Glutamatergic neuron (in vitro differentiated cells): ENCODE measurements at places on chromosomes 12 and 14. TPM values are rescaled to one million over a fixed set of nuclear protein-coding genes. Genes with fewer than 3 reads are reported as not detected.

The TAS2R46 gene
- total RNA-seq: 3.3 TPM

DNA sequence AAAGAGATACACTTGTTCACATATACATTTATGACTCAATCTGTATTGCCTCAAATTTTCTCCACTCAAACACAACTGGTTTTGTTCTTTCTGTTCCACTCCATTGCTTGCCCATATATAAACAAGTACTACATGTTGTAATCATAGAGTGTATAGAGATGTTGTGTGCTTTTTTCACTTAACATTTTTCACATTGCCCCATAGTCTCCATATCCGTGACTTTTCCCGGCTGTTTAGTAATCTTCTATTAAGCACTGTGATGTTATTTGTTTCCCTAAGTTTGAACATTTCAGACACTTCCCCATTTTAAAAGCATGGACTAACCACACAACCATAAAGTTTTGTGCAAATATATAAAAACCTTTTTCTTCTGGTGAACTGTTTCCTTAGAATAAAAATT lies 45.5 kb upstream of the PTPRR start:
- peaks cover 1% of the 10 kb centered on the region for H3K4me1 ChIP-seq
- H3K27ac ChIP-seq: no peak overlapping the region
- no peaks in the 10 kb centered on the region for H3K36me3 ChIP-seq
- no peak for DNase-seq

The NELL2 gene
- total RNA-seq: 140 TPM

GRCh38 chr12:78183824-78184223 lies 353.1 kb downstream of the NAV3 start:
- H3K36me3 ChIP-seq: no peaks in the 10 kb centered on the region
- no peak overlapping the region for H3K27ac ChIP-seq
- no peaks in the 10 kb centered on the region for H3K27me3 ChIP-seq
- H3K4me3 ChIP-seq: no peak overlapping the region

DNA sequence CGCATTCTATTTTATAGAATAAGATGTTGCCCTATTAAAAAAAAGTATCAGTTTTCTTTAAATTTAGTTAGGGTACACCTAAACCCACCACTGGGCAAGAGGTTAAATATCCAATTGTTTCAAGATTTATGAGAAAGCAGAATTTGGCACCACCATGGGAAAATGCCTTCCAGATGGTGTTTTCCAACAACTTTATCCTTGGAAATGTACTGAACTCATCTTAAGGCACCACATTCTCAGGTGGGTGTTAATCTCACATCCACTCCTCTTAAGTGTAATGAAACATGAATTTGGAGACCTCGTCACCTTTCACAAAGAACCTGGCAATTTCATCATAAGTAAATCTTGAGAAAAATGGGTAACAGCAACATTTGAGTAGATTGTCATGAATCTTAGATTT lies 13.1 kb downstream of the CBX5 start:
- H3K4me3 ChIP-seq: no peak overlapping the region
- no peak for DNase-seq
- H3K36me3 ChIP-seq: no peaks in the 10 kb centered on the region
- H3K4me1 ChIP-seq: peaks cover 18% of the 10 kb centered on the region
- H3K27ac ChIP-seq: peak overlapping the region; percentile 71
- no peaks in the 10 kb centered on the region for H3K27me3 ChIP-seq

The ADSS1 gene
- 45.1 TPM for total RNA-seq

The FUT8 gene
- total RNA-seq: 56.6 TPM
